ENCODE measurements at places on chromosomes 1 and 21.

DNA sequence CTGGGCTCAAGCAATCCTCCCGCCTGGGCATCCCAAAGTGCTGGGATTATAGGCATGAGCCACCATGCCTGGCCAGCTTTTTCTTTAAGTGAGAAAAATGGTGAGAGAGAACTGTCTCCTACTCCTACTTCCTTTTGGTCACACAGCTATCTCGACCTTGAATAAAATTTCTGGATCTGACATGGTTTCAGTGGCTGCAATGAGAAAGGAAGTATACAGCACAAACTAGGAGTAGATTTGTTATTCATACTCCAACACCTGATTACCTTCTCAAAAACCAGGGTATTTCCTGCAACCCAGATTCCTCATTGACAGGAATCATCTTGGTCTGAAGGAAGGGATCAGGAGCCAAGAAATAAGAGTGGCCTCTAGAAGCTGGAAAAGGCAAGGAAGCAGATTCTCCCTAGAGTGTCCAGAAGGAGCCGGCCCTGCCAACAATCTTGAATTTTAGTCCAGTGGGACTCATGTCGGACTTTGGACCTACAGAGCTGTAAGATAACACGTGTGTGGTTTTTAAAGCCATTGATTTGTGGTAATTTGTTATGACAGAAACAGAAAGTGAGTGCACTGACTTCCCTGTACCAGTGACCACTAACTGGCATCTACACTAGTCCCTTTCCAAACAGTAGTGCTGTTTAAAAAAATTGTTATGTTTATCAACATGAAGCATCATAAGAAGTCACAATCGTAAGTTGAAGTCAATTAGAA is 516.6 kb downstream of the SMYD3 start:
- no peak for DNase-seq

GRCh38 chr21:10627316-10627863 is 106.0 kb downstream of the TPTE start:
- DNase-seq: no peak

DNA sequence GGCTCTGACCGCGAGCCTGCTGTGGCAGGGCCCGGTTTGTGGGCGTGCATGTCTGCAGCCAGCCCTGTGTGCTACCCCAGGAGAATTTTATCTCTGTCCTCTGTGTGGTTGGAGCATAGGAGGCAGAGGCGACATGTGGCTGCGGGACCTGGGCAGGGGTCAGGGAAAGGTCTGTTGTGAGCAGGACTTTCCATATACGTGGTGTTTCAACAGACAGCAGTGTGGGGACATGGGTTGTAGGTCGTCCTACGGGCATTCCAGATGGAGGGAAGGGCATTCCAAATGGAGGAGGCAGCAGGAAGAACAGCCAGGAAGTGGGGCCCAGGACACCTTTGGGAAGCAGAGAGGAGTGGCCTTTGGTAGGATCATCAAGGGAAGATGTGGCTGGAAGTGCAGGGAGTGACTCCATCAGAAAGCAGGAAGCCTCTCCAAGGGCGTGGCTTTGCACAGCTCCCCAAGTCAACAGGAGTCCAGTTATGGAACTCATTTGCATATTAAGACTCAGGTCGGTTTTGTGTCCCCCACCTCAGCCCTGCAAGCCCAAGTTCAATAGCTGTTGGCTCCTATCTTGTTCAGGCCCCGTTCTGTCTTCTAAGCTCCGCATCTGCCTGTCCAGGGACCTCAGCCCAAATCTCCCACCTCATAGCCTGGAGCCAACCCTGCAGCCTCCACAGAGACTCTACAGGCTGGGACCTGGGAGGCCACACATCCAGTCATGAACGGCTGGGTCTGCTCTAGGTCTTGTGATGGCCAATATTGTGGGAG is 309.1 kb downstream of the MATN1 start:
- no peak for DNase-seq

GRCh38 chr1:111904478-111905218 is 84.8 kb downstream of the KCND3 start:
- DNase-seq: no peak

DNA sequence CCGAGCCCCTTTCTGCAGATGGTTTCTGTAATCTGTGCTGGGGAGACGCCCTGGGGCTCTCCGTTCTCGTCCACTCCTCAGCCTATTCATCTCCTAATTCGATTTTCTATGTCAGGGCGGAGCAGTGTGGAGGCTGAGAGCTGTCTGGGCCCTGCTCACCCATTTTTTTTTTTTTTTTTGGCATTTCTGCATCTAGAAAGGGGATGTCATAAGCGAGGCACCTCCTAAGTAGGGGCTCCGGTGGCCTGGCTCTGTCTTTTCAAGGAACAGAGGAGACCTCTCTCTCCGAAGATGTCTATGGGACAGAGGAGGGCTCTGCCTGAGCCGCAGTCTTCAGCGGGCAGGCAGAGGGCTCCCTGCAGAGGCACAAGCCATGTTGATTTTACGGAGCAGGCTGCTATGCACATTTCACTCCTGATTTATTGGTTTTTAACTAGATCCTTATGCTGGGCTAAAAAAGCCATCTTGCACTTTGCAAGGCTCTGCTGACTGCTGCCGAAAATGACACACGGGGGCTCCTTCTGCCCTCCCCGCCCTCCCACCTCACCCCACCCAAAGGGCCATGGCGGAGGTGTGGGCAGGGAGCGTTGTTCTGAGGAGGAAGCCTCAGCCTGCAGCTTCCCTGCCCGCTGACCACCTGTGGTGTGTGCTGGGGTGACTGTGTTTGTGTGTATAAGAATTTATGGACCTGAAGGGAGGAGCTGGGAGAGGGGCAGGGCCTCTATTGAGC is 71.0 kb downstream of the FOXD2 start:
- DNase-seq: no peak

DNA sequence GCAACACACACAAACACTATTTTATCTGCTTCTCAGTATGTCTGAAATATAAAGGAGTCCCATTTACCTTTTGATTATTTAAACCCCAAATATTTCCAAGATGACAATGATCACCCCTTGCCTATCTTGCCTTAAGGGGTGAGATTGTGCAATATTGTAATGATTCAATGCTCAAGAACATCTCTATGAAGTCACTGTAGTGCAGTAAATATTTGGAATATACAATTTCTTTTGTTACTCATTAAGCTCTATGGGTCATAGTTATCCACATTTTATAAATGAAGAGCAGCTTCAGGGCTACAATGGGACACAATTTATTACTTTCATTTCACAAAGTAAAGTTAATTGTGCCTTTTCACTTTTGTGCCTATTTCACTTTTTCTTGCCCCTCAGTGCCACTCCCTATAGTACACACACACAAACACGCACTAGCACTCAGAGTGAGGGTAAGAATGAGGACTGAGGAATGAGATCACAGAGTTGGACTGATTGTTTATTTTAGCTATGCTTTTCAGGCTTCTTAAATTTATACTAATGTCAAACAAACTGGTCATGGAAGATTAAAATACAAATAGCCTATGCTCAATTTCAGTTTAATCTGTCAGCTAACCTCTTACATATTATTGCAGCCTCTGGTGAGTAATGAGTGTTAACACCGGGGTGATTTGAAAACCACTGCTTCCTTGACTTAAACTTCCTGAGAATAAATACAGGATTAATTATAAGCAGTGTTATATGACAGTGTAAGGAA is 521.0 kb upstream of the B3GALT2 start:
- no peak for DNase-seq

- DNase-seq: no peak
Observed at GRCh38 chr1:38527373-38527966, 332.1 kb downstream of the RRAGC start.

- DNase-seq: no peak
Observed at GRCh38 chr21:45141507-45141906, 67.1 kb downstream of the ADARB1 start.

GRCh38 chr1:86156566-86157455 is at the start of gene COL24A1:
COL24A1 (minus strand) TSS chr1:86156772; CDS start chr1:86156396, 376 bp downstream.
- DNase-seq: no peak

GRCh38 chr1:99829269-99829668 is 20.9 kb upstream of the AGL start:
- no peak for DNase-seq

- no peak for DNase-seq
Observed at GRCh38 chr1:240619906-240620621, 8.1 kb upstream of the GREM2 start.

- peak; percentile 80 for DNase-seq
Observed at GRCh38 chr1:7893529-7894180, 40.8 kb upstream of the UTS2 start.

GRCh38 chr1:184970691-184971161 is 3.6 kb downstream of the NIBAN1 start:
- no peak for DNase-seq

DNA sequence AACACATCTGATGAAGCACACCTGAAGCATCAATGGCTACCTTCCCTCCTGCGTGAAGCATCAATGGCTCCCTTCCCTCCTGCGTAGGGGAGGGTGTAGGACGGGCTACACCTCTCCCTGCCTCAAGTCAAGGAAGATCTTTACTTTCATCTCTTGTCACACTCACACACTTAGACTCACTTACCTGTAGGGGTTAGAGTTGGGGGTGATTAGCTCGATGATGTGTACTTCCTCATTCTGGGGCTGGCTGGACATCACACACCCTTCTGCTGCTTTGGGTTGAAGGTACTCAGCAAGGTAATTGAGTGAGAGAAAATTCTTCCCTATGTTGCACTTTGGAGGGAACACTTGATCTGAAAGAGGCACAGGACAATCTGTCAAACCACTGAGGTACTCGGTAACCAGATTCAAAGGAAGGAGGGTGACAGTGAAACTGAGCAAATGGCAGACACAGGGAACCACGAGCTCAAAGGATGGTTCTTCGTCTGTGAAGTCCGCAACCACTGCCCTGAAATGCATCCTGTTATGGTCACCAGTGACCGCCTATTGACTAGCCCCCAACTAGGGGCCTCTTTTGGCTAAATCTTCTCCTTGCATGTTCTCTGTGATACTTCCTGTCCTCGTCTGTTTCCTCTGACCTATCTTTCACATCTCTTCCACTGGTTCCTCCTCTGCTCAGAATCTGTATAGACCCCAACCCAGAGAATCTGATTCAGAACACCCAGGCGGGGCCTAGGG is 156.2 kb downstream of the TGFBR3 start:
- no peak for DNase-seq

DNA sequence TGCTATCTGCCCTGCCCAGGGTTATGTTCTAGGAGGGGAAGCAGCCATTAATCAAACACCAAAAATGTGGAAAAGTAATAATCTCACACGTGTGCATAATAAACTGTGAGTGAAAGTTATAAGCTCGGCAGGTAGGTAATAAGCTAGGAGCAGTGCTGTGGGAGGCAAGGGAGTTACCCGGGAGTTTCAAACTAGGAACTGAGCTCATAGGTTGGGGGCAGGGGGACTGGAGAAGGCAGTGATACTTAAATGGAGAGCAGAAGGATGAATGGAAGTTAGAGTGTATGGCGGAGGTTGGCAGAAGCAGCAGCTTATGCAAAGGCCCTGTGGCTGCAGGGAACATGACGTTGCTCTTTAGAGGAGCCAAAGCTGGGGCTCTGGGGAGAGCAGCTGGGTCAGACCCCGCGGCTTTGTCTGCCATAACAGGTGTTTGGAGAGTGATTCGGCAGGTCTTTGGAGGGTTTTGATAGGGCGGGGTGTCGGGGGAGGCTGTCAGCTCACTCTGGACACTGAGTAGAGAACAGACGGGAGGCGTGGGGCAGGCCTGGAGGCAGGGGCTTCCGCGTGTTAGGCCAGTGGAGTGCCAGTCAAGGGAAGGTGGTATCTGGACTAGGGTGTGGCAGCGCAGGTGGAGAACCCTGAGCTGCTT is 20.0 kb downstream of the PTPRF start:
- no peak for DNase-seq

- DNase-seq: no peak
Observed at GRCh38 chr1:44256762-44257554, 43.7 kb downstream of the DMAP1 start.

DNA sequence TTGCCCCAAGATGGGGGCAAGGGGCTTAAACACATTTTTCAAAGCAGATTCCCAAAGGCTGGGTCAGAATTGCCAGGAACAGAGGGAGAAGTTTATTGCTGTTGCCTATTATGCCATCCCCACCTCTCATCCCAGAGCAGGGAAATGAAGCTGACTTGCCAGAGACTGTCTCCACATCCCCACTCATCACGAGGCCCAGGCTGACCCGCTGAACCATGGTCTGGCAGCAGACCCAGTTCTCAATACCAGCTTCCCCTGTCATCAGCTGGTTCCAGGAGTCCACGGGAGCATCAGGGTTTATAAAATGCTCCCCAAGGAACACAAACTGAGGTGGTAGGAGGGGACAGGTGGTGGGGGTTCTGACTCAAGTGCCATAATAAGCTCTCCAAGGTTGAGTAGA is 605.9 kb downstream of the NPHP4 start:
- DNase-seq: no peak

DNA sequence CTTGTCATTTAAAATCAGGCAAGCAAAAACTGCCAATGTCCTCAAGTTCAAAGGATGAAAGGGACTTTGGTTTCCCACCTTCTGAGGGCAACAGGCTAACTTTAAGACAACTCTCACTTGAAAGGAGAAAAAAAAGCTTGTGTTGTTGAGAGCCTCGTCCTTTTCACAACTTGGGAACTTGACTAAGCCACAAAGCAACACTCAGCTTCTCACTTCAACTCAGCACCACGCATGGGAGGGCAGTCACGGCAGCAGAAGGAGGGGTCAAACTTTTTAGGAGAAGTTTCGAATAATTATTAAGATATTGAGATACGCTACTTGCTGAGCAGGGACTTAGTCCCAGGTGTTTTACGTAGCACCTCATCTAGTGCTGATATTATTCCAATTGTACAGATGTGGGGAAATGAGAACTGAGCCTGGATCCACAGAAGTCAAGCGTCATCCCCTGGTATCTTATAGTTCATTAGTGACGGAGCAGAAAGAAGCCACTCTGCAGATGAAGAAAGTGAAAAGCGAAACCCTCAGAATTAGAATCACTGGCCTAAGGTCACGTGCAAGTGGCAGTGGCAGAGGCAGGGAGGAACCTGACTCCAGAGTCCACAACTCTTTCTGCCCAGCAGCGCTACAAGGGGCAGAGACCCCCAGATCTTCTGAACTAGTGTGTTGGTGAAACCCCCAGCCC is 83.6 kb downstream of the JAK1 start:
- no peak for DNase-seq

DNA sequence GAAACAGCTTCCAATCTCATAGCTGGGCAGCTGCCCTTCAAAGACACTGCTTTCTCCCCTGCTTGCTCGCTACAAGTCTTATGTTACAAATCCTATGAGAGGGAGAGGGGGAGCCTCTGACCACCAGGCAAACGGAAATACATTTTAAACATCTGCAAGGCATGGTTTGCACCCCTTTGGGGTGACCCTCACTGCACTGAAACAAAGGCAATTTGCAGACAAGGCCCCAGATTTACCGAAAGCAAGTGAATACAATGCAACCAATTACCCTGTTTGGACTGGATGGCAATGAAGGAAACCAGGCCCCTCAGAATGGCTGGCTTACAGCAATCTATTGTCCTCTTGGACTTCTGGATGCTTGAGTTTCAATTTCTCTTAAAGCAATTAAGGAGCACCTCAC is 11.8 kb upstream of the ATP13A2 start:
- no peak for DNase-seq
